ENCODE measurements at places on chromosomes 16 and 17.

DNA sequence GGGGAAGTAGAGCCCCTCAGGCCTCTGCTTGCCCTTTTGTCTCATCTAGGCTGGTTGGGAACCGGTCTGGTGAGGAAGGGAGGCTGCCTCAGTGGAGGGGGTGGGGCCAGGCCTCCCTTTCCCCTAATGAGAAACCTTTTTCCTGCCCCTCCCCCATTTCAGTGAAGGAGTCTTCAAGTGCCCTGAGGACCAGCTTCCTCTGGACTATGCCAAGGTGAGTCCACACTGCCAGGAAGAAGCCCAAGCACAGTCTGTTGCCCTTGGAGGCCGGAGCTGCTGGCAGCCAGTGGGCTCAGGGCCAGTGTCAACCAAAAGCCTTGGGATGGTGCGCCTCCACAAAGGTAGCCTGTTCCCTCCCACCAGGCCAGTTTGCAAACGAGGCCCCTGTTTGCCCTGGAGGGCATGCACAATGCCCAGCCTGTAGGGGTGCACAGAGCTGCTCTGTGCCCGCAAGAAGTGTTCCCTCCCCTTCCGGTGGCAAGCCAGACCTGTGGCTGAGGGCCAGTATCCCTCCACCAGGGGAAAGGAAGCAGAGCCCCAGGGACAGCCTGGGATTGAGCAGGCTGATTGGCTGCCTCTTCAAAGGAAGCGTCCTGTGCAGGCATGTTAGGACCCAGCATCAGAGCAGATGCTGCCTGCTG lies 3.4 kb downstream of the TRAF4 start:
- DNase-seq: no peak

DNA sequence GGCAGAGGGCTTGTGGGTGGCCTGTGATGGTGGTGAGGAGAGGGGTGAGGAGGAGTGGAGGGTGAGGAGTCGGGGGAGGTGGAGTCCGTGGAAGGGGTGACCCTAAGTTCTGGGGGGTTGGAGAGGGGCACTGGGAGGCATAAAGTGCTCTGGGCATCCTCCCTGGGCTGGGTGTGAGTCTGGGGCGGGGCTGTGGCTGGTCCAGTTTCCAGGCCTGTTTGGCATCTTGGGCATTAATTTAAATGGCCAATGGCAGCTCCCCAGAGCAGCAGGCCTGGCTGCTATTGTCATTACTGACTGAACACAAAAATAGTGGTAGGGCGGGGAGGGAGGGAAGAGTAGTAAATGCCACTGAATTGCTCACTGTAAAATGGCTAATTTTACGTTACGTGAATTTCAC lies 7.7 kb upstream of the ARHGAP23 start:
- no peak for DNase-seq

DNA sequence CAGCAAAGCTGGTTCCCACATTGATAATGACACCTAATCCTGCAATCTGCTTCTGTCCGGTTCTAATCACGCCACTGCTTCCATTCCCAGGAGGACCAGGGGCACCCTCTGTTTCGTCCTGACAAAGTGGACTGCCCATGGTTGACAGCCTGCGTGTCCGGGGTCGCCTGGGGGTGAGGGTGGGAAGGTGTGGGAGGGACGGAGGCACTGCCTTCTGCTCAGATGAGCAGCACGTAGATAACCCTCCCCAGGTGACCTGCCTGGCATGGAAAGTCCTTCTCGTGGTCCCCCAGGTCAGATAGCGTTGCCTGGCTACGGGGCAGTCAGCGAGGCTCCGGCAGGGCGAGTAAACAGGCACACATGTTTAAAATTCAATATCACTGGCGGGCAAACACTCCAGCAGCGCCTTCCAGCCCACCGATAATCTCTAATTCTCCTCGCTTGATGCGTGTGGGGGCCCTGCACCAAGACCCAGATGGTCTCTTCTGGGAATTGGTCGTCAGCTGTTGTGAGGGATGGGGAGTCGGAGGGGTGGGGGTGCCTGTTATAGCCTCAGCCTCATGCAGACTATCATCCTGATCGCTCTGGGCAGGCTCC lies 132.2 kb downstream of the RAP1GAP2 start:
- DNase-seq: no peak

- no peak for DNase-seq
Measured at GRCh38 chr17:56290101-56290801, 137.0 kb downstream of the ANKFN1 start.

DNA sequence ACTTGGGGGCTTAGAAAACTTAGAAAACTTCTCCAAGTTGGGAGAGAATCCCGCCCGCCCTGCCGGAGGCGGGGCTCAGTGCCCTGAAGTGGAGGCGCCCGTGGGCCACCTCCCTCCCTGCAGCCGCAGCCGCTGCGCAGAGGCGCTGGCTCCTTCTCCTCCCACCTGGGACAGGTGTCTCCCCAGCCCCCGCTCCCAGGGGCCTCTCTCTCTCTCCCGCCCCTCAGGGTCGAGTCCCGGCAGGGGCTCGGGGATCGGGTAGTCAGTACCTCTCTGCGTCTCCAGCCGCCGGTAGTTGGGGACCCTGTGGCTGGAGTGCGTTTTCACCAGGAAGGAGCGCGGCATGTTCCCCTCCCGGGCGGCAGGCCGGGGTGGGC lies 257 bp downstream of the SNAI3 start:
- peak; percentile 55 for DNase-seq

DNA sequence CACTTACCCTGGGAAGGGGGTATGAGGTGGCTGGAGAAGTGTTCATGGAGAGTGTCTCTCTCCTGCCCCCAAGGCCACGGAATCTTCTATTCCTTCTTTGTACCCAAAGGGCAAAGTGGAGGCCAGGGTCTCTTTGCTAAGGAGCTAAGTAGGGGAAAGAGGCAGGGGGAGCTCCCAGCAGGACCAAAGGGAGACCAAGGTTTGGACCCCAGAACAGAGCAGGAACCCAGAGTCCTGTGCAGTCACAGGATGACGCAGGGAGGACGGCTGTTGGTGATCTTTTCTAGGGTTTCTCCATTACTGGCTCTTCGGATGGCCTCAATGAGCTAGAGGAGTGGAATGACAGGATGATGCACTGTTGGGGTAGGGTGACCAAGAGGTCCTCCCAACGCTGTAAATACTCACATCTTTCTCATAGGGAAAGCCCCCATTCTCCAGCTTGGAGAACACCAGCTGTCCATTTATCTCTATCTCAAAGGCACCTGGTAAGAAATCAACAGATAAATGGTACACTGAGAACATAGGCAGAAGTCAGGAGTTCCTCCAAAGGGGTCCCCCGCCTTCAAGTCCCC lies 966 bp downstream of the MIEN1 start:
- no peak for DNase-seq

GRCh38 chr16:12188061-12188934 lies 211.8 kb downstream of the SNX29 start:
- no peak for DNase-seq

- DNase-seq: no peak
Measured at GRCh38 chr17:72412650-72413076, 291.8 kb downstream of the SOX9 start.

DNA sequence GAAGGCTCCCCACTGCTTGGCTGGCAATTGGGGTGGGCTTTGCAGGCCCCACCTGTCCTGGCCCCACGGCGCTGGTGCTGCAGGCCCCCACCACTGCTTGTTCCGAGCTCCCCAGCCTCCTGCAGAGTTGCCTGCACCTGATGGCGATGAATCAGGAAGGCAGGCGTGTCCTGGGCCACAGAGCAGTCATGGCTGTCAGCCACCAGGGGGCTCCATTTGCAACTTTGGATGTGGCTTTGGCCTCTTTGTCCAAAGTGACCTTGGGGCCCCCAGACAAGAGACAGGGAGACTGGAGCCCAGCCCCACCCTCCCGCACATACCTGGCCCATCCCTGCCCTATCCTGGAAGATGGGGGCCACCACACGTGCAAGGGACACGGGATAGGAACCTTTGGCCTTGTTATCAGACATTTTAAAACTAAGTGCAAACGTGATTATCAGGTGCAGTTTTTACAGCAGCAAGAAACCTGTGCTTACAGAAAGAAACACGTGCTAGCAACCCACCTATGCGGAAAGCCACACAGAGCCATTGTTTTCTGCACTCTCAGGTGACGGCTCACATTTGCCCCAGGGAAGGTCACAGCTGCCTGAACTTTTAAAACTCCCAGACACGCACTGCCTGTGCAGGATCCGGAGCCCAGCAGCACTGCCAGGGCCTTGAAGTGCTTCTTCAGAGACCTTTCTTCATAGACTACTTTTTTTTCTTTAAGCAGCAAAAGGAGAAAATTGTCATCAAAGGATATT lies at the start of gene DNASE1:
Gene DNASE1 (plus strand): TSS at position 443 of the 743 bp plus-strand sequence. CDS start 683 bp downstream, outside the sequence.
- DNase-seq: peak; percentile 62

DNA sequence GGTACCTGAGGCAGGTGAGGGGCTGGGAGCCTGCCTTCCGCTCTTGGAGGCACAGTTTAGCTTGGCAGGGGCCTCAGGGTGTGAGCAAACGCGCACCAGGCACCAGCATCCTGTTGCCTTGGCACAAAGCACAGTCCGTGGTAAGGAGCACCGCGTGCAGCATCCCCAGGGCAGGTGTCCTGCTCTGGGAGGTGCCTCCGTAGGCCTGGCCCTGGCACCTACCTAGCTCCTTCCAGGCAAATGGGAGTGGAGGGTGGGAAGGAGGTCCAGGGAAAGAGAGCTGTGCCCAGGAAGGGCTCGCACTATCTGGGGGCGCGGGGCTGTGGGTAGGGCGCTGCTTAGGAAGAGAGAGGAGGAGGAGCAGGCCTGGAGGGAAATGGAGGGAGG lies 3.1 kb upstream of the GSE1 start:
- peak; percentile 8 for DNase-seq

DNA sequence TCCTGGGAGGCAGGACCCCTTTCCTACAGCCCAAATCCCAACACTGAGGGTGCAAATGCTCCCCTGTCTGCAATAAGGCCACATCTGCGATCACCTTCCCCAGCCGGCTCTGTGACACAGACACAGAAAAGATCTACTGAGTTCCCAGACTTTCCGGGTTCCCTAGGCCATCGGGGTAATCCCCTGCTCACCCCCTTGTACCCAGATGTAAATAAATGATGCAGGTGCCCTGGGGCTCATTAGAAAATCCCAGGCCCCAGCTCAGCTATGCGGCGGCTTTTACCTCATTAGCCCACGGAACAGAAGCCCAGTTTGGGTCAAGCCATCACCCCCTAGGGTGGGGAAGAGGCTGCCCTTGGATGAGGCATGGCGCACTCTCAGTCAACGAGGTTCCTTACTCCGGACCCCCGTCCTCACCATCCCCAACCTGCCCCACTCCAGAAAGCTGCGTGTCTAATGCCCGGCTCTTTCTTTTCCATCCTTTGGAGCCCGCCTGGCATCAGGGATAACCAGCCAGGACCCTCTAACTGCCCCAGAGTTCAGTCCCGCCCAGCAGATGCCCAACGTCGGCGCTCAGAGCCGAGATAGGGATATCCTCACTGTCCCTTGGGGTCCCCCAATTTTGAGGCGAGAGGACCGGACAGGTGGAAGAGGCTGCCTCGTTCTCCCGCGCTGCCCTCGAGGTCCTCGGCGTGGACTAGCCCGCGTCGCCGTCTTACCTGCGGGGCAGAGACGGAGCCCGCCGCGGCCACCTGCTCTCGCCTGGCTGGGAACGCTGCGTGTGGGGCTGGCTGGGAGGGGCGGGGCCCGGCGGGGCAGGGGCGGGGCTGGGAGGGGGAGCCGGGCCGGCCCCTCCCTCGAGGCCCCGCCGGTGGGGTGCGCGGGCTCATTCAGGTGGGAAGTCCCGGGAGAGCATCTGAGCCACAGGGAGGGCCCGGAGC lies at the start of gene ZNF385C:
Gene ZNF385C (minus strand): TSS at position 783 of the 941 bp plus-strand sequence. CDS start 35,417 bp downstream, outside the sequence.
- DNase-seq: peak; percentile 45

GRCh38 chr16:70399951-70400350 lies 38.9 kb downstream of the ST3GAL2 start:
- no peak for DNase-seq

DNA sequence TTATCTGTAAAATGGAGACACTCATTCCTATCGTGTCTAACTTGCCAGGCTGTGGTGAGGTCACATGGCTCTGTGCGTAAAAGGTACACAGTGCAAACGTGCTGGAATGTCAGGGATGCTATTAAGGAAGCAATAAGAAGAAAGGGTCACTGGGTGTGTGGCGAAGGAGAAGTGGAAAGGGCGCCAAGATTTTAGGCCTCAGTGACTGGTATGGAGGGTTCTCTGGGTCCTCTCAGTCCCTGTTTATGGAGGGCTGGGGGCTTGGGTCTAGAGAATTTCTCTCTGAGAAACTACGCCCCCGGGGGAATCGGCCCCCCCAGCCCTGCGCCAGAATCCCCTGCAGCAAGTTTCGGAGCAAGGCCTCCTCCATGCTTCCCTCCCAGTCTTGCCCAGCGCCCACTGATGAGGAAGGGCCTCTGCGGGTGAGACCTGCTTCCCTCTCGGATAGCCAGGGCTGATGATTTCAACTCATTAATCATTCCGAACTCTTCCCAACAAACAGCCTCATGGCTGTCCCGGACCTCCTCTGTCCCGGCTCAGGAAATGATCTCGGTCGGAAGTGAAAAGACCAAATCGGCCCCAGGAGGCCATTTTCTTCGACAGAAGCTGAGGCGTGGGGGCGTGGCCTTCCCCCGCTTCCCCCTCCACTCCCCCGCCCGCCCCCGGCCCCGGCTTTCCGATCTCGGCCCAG lies 1.2 kb upstream of the HEXIM1 start:
- DNase-seq: no peak

GRCh38 chr16:76910931-76911330 lies 280.1 kb upstream of the MON1B start:
- DNase-seq: no peak

DNA sequence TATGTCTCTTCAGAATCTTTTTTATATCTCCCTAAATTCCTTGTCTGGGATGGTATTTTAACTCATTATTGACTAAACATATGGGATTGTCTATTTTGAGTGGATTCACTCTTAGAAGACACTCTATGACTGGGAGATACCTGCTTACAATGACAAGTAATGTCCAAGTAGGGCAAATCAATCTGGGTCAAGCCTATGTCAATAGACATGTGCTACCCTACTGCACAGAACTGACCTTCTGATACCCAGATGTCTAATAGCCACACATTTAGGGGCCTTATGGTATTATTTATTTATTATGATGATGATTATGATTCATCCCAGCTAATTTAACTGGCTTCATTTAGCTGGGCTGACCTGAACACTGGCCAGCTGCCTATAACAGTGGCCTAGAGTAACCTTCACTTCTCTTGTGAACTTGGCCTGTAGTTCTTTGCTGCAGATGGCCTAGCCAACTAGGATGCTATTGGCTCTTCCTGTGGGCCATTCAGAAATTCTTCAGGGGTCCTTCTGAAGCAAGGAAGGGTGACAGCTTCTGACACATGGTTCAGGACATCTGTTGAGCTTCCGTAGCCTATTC lies 138.0 kb downstream of the ANKFN1 start:
- DNase-seq: no peak

DNA sequence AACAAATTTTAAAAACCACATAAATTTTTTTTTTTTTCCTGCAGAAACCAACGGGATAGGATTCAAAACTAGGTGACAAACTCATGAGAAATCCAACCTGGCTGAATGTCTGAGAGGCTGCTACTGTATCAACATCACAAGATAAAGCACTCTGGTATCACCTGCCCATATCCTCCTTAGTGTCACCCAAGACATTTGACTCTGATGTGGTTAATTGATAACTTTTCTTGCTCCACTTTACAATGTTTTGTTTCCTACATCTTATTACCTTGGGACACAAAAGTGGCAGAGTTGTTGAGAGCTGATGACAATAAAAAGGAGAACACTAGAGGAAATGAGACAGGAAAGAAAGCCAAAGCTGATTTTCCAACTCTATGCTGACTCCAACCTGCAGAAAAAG lies 4.0 kb upstream of the FBXL20 start:
- DNase-seq: no peak

GRCh38 chr17:68152161-68152571 lies 95.7 kb upstream of the AMZ2 start:
- no peak for DNase-seq

All from activated T-cell treated with anti-CD3 and anti-CD28 coated beads, Interleukin-2, amount 50 U/mL, for 72 hours (primary cell).